MM.1S (cell line): ENCODE measurements at places on chromosomes 16 and 17.

- DNase-seq = no peak
Observed at GRCh38 chr16:52634104-52634503, 87.2 kb upstream of the TOX3 start.

GRCh38 chr17:45073414-45074070 is 12.4 kb downstream of the NMT1 start:
- DNase-seq = no peak

- DNase-seq = no peak
Observed at GRCh38 chr17:51088287-51088686, 32.4 kb downstream of the SPAG9 start.

GRCh38 chr17:38743556-38744171 is 4.5 kb downstream of the PCGF2 start:
- no peak for DNase-seq

DNA sequence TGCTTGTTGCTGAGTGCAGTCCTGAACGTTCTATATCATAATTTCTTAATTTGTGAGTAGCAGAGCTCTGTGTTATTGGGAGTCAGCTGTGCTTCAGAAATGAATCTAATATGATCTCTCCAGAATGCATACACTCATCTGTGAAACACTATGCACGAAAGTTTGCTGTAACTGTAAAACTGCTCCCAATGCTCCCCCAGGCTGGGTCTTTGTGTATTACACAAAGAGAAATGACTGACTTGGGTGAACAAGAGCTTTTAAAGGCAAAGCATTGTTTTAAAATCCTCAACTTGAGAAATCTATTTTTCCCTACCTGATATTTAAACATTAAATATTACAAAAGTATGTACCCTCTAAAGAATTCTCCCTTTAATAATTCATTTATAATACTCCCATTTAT is 636.7 kb upstream of the KIF2B start:
- no peak for DNase-seq
